ENCODE measurements at places on chromosomes 7 and 10.

DNA sequence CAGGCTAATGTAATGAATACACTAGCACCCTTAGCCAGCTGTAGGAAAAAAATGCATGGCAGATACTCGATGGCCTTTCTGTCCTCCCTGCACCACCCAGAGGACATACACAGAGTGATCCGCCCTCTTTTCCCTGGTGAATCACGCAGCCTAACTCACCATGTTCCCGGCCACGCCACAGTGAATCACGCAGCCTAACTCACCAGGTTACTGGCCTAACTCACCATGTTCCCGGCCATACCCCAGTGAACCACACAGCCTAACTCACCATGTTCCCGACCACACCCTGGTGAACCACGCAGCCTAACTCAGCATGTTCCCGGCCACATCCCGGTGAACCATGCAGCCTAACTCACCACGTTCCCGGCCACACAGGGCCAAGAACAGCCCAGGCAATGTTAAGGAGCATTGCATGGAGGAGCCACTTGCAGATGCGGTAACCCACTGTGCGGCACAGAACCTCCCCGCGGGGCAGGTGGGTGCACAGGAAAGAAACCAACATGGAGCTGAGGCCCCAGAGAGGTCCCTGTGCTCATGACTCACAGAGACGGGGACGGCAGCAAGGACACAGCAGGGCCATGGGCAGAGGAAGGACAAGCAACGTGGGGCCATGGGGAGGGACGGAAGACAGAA, 508.5 kb downstream of the DNAJB6 start:
- no peak for DNase-seq

GRCh38 chr7:951881-952547, 2.5 kb downstream of the ADAP1 start:
- no peak for DNase-seq

DNA sequence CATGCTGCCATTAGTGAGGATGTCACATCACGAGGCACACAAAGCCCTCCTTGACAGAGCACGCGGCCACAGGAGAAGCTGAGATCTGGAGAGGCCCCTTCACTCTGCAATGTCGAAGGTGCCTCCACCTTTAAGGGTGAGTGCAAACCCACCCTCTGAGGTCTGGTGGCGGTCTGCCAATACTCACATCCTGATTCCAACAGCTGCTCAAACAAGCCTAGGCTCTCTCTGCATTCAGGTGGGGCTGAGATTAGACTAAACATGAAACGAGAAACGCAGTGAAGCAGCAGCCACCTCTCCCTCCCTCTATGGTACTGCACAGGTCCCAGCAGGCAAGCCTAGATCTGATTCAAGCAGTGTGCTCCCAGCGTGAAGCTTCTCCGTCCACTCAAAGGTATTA, 151.8 kb downstream of the TCERG1L start:
- DNase-seq = no peak

GRCh38 chr10:119343011-119343601, 135.7 kb downstream of the GRK5 start:
- no peak for DNase-seq

- no peak for DNase-seq
Observed at GRCh38 chr10:74913377-74913979, 87.1 kb downstream of the KAT6B start.

DNA sequence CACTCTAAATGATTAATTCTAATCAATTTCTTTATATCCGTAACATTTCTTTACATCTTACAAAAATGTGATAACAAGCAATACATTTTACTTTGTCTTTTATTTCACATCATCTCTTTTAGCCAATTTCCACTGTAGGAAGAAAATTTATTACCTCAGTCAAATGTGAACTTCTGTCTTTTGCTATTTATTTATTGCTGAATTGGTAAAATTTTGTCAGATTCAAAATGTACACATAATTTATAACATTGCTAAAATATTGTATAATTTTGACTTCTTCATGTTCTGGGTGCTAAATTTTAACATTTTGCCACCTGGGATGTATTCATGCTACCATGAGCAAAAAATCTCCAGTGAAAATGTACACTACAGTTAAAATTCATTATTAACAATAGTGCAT, 158.0 kb downstream of the HGF start:
- no peak for DNase-seq

- no peak for DNase-seq
Observed at GRCh38 chr7:131424219-131424822, 96.6 kb downstream of the MKLN1 start.

- DNase-seq = no peak
Observed at GRCh38 chr10:78664929-78665553, 403.7 kb upstream of the ZMIZ1 start.

GRCh38 chr10:52677086-52677485, 95.5 kb downstream of the MBL2 start:
- no peak for DNase-seq

DNA sequence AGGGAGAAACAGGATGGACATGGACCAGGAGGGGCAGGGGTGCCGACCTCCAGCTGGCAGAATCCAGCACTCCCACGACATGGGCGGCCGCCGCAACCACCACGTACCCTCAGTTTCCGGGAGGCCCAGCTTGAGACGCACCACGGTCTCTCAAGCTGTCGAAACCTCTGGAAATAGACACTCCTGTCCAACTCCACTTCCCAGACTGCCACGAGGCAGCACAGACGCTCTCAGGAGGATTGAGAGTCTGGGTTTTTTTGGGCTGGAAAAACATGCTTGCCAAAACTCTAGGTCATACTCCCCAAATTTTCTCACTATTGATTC, 37.9 kb upstream of the PDGFA start:
- no peak for DNase-seq

DNA sequence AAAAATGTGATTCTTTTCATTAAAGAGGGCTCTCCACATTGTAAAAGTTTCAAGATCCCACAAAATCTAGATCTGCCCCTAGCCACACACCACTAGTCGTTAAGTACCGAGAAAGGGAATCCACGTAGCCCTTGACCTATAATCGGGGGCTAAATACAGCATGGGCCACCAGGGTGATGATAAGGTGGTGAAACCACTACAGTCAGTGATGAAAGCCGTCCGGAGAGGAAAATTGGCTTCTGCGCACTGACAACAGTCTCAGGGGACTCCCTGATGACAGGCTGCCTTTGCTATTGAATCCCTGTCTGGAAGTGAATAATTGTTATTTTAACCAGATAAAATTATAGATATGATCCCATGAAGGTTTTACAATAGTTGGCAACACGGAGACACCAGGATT, 4.6 kb downstream of the TECTB start:
- DNase-seq = no peak

- no peak for DNase-seq
Observed at GRCh38 chr7:129443612-129444011, 9.4 kb downstream of the STRIP2 start.

- DNase-seq = no peak
Observed at GRCh38 chr7:129748356-129749109, 137.0 kb downstream of the NRF1 start.

- DNase-seq = no peak
Observed at GRCh38 chr10:76883596-76883995, 754.0 kb downstream of the KCNMA1 start.

DNA sequence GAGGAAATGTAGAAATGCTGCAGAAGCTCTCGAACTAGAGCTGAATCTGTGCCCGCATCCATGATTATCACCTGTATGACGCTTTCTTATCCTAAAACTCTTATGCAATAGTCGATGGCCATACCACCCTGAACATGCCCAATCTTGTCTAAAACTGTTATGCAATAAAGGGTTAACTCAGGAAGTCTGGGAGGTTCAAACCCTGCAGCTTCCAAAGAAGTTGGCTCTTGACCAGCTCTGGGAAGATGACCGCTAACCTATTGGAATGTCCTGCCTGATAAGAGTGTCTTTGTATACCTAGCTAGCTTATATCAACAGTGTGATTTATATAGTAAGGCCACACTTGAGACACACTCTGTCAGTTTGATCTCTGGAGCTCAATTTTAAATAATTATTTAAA, 3.4 kb upstream of the C10orf88 start:
- no peak for DNase-seq

DNA sequence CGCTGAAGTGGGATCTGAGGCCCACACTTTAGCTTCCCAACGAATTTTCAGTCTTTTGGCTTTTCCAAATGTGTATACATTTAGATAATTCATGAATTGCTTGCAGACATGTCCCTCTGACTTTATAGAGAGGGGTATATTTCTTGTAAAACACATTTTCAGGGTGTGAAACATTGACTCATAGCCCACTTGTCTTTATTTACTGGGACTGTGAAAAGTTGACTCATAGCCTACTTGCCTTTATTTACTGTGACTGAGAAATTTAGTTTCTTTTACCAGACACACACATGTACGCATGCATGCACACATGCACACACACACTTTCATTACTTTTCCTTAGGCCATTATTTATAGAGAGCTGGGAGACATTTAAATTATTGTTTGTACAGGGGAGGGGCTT, 79.1 kb downstream of the VTI1A start:
- DNase-seq = no peak

DNA sequence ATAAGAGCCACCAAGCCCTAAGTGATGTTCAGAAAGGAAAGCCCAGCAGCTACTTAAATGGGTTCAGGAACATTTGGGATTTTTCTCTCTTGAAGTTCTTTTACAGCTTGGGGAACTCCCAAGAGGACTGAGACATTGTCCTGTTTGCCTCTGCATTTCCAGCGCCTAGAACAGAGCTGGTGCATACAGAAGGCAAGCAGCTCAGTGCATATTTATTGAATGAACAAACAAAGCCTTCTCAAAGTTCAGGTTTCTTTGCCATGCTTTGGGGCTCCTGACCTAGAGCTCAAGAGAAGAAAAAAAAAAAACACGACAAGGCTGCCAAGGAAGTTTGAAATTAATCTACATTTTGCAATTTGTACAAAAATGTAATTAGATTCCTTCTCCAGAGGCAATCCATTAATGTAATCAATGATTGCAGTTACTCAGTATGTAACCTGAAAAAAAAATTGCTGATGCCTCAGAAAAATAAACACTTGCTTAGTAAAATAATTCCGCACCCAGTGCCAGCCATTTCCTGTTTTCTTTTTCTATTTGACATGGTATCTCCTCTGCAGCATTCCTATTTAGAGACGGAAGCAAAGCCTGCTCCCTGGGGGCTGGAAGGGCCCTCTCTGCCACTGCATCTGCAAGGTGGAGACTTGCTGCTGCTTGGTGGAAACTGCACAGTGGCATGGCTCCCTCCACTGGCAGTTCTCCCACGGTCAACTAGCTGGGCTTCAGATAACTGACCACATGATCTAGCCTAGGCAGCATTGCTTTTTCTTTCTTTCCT, 157.3 kb downstream of the TMEM178B start:
- DNase-seq = no peak

DNA sequence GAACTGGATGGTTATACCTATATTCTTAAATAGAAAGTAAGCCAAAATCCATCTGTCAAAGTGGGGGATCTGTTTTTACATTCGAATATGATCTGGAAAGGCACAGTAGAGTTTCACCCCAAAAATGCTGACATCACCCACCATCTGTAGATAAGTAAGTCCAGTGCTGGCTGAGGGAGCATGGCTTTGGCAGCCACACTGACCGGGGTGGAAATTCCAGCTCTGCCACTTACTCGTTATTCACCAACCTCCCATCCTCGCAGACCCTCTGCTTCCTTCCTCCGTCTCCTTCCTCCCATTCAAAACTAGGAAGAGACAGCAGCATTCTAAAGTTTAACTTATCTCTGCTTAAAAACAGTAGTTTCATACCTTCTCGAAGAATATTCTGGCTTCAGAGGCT, 84.9 kb upstream of the GATA3 start:
- DNase-seq = no peak

- DNase-seq = no peak
Observed at GRCh38 chr7:29149036-29149435, 2.7 kb upstream of the CPVL start.

GRCh38 chr7:22726907-22727713, at the start of gene IL6:
TSS of gene IL6 (plus strand) at chr7:22727200. CDS start at chr7:22727263, 63 bp downstream.
- no peak for DNase-seq

GRCh38 chr10:17816199-17816598, 7.1 kb downstream of the MRC1 start:
- no peak for DNase-seq

DNA sequence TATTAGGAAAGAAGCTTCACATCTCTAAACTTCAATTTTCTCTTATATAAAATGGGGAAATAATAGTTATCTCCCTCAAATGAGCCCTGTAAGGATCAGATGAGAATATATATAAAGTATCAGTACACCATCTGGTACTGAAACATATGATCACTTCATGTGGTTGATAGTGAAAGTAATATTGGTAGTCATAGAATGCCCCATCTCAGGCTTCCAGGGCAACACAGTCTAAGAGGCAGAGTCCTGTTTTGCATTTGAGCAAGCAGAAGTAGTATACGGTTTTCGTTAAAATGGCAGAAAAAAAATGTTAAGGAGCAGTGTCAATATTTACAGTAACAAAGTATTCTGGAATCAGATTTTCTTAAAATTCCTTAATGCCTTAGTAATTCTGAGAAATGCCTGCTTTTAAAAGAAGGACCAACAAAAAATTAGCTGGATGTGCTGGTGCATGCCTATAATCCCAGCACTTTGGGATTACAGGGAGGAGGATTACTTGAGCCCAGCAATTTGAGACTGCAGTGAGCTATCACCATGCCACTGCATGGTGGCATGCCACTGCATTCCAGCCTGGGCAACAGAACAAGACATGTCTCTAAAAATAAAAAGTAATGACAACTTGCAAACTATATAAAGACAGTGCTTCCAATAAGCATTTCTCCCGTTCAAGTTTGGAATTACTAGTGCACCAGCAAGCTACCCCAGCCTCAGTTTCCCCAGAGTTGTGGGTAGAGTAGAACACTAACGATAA, 19.8 kb downstream of the KBTBD2 start:
- DNase-seq = no peak

DNA sequence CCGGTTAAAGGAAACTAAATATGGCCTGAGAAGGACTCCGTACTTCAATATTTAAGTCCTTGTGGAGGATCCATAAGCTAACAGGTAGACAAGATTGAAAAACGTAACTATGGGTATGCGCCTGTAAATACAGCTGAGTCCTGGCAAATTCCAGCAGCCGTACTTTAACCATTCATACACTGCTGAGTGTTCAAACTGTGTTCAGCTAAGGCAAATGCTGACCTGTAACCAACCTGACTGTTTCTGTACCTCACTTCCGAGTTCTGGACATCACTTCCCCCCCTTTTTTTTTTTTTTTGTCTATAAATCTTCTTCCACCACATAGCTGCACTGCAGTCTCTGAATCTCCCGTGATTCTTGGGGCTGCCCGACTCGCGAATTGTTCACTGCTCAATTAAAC, 69.1 kb downstream of the SRPK2 start:
- DNase-seq = no peak

GRCh38 chr7:81516898-81517297, 252.9 kb downstream of the HGF start:
- DNase-seq = no peak

- no peak for DNase-seq
Observed at GRCh38 chr10:28734938-28735759, 57.8 kb downstream of the BAMBI start.

- DNase-seq = no peak
Observed at GRCh38 chr10:15744217-15744865, 24.6 kb upstream of the ITGA8 start.

- DNase-seq = no peak
Observed at GRCh38 chr7:134957005-134957404, 29.3 kb upstream of the AGBL3 start.
